ENCODE measurements at places on chromosomes 6 and 20. TPM values are rescaled to one million over a fixed set of nuclear protein-coding genes. Genes with fewer than 3 reads are reported as not detected.

GRCh38 chr6:20564777-20565176, 30.5 kb downstream of the CDKAL1 start:
- DNase-seq, result peak; percentile 70

GRCh38 chr6:151565940-151566339, 72.1 kb downstream of the CCDC170 start:
- no peak for DNase-seq

- DNase-seq, result no peak
These were observed 65.4 kb upstream of the SLCO4A1 start for GRCh38 chr20:62576815-62577489.

DNA sequence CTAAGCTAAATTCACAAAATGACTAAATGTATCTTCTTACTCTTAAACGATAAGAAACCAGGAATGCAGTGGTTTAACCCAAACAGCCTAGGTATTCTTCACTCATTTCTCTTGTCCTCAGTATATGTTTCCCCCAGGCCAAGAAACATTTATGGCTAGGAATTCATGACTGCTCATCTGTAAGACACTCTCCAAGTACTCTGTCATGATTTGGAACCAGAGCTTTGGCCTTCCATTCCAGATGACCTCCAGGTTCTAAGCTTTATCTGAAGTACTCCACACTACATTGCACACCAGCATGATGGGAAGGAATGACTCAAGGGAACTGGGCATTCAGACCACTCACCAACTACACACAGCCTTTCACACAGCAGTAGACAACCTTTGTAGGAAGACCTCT, 29.3 kb downstream of the NT5E start:
- no peak for DNase-seq

DNA sequence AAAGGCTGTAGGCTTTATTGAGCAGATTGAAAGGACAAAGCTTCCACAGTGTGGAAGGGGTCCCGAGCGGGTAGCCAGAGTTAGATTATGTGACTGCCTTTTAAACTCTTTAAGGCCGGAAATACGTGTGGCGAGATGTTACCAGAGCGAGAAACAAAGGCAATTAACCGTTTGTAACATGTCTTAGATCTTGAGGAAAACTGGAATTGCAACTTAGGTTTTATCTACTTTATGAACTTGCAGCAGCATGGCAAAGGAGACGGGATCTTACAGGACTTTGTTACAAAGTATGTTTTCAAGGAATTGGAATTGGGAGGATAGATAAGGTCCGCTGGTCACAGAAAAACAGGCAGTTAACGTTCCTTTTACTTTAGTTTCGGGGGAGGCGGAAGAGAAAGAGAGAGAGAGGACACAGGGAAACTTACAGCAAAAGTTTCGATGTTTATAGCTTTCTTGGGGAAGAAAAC, 594.7 kb upstream of the ADGRB3 start:
- DNase-seq, result peak; percentile 46

DNA sequence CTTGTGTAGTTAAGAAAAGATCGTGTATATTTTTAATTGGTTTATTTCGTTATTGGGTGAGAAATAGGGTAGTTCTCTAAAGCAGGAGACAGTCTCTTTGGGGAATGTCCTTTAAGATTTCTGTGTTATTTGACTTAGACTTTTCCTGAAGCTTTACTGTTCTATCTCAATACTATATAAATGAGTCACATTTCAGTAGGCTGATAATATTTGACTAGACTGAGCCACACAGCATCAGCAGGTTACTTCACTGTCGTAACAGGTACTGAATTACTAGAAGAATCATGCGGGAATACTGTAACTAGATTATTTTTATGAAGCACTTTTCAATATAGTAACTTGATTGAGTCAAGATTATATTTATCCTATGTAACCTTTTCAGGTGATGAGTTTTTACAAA, 1.4 kb downstream of the SMAP1 start:
- no peak for DNase-seq

DNA sequence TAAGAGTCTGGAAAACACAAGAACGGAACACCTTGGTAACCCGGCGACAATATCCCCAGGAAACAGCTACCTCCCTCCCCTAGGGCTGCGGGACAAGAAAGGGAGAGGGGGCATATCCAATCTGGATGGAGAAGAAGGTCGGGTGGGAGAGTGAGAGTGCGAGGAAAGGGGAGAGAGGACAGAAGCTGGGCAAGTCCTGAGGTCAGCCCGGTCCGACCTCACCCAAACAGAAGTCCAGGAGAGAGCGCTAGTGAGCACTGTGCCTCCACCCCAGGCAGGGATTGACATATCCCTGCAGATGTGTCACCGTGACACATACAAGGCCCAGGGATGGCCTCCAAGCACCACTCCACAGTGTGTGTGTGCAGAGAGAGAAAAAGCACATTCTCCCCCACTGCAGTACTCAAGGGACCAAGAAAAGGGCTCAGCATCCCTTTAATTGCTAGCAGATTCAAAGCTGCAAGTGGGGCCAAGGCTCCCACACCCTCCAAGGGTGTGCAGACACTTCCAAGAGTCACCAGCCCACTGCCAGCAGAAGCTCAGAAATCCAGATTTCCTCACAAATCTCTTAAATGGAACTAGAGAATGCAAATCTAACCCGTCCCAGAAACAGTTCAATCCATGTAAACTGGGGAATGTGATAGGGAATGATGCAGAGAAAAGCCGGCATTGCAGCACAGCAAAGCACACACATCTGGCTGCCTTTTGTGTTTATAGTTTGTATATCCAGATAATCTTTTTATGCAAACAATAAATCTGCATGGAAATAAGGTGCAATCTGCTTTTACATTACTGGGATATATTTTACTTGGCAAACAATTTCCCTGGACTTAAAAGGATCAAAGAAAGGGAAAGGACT, 3.1 kb downstream of the PXDC1 start:
- peak; percentile 88 for DNase-seq

- no peak for DNase-seq
These were observed 319.1 kb downstream of the CD83 start for GRCh38 chr6:14436592-14437132.

DNA sequence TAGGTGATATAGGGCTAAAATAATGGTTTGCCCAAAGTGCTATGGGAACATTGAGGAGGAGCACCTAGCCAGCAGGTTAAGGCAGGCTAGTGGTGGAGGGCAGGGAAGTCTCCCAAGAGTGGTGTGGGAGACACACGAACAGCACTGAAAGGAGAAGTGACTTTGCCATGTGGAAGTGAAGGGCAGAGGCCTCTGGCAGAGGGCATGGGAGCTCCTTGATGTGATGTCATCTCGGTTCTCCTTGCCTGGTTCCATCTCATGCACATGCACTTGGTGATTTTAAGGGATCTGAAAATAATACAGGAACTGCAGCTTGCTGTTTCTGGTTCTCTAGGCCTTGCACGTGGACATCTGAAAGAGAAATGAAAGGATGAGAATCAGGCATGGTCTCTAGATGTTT, 4.7 kb upstream of the MAP3K4 start:
- DNase-seq, result no peak

DNA sequence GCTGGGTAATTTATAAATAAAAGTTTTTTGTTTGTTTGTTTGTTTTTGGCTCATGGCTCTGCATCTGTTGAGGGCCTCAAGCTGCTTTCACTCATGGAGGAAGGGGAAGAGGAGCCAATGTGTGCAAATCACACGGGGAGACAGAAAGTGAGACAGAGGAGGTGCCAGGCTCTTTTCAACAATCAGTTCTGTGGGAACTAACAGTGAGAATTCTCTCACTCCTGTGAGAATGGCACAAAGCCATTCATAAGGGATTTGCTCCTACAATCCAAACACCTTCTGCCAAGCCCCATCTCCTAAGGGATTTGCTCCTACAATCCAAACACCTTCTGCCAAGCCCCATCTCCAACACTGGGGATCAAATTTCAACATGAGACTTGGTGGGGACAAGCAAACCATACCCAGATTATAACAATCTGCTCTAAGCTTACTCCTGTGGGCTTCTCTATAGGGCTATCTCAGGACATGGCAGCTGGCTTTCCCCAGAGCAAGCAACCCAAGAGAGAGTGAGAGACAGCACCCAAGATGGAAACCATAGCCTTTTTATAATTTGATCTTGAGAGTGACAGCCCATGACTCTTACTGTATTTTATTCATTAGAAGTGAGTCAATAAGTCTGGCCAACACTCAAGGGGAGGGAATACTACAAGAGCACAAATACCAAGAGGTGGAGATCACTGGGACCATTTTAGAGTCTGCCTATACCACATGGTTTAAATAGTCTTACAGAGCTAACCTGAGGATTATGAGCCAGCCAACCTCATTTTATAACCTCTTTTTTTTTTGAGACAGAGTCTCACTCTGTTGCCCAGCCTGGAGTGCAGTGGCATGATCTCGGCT, 22.8 kb upstream of the LRRC1 start:
- DNase-seq, result no peak

- no peak for DNase-seq
These were observed 286.8 kb downstream of the CDH4 start for GRCh38 chr20:61538943-61539265.

DNA sequence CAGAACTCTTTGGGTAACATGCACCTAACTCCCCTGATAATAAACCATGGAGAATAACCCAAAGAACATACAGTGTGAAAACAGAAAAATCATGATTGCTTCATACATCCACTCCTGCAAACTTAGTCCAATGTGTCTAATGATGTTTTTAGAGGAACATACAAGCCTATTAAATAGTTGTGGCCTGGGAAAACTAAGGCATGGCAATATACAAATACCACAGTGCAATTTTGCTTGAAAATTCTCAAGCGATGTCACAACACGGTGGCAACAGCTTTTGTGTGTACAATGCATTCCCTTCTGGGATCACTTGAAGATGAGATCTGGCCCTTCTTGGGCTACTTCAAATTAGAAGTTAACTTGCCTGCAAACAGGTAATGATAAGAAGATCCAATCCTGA, 16.7 kb downstream of the MAP3K5 start:
- DNase-seq, result no peak

- DNase-seq, result no peak
These were observed 725 bp downstream of the BTBD3 start for GRCh38 chr20:11918391-11918845.

DNA sequence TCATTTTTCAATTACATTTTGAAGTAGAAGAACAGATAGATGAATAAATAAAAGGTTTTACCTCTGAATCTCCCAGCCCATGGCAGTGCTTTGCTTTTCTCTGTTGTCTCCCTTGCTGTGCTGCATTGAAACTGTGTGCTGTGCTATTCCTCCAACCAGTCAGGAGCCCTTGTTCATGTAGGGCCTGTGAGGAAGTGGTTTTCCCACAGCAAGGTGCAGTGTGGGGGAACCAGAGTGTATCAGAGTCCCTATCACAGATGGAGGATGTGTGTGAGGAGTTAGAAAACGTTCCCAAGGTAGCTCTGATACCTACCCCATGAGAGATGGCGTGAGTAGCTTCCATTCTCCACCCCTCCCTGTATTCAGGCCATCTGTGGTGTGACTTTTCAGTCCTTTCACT, 72.8 kb upstream of the RALGAPA2 start:
- DNase-seq, result no peak

Gene LAMA5
- total RNA-seq, result 6.8 TPM

Gene RSPO3
- total RNA-seq, result not detected

Gene ELOVL2
- total RNA-seq, result 30.4 TPM

Gene DEFB124
- not detected for total RNA-seq

Gene RIPOR2
- 7.4 TPM for total RNA-seq

Gene IRF4
- total RNA-seq, result 76.9 TPM

Gene NOX3
- total RNA-seq, result not detected

Gene ZBTB12
- 2.2 TPM for total RNA-seq

Gene PKIB
- 1.4 TPM for total RNA-seq
